ENCODE measurements at places on chromosomes 1 and 21.

DNA sequence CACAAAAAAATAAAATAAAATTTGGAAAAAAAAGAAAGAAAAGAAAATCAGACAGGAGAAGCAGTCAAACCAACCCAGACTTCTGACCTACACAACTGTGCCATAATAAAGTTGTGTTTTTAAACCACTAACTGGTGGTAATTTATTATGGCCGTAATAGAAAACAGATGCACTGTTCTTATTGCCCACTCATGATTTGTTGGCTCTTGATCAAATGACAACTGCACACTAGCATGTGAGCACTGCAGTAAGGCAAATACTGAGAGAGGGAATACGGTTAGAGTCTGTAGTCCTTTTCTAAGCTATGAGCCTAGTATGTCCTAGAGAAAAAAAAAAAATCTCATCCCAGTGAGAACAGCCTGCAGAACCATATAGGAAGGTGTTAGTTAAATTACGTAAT is 61.2 kb upstream of the TNR start:
- DNase-seq, result no peak

GRCh38 chr1:24639881-24640280 is 3.2 kb upstream of the SRRM1 start:
- no peak for DNase-seq

- no peak for DNase-seq
Observed at GRCh38 chr1:78303620-78304019, 187.2 kb upstream of the PTGFR start.

GRCh38 chr1:36722871-36723270 is 240.2 kb upstream of the CSF3R start:
- no peak for DNase-seq

- DNase-seq, result no peak
Observed at GRCh38 chr1:11207898-11208611, 18.9 kb downstream of the ANGPTL7 start.

- no peak for DNase-seq
Observed at GRCh38 chr1:222784371-222784770, 30.5 kb upstream of the DISP1 start.

DNA sequence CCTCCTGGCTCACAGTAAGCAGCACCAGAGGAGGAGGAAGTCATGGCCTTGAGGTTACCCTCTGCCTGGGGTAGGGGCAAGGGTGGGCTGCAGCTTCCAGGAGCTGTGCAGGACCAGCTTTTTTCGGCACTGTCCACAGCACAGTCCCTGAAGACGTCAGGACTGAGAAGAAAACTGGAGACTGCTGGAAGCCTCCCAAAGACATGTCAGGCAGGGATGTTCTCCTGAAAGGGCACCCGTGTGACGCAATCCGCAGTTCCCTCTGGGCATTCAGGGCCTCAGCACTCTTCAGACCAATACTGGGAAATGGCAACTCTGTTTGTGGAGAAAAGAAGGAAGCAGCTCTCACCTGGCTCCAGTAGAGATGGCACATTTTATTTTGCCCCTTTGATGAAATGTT is 64.8 kb upstream of the TENT5C start:
- DNase-seq, result no peak

DNA sequence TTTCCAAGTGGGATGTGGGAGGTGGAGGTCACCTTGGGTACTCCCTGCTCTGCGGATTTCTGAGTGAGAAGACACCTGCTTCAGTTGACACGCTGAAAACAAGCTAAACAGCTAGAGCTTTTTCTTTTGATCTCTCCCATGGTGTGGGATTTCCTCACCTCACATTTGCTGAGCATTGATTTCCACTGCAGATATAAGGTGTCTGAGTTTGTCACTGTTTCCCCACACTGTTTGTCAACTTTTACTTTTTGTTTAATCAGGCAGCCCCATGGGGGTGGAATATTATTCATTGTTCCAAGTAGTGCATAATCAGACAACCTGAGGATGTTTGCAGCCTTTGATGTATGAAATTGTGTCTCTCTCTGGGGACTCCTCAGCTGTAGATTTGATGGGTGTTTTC is 49.5 kb downstream of the FASLG start:
- DNase-seq, result no peak

- DNase-seq, result peak; percentile 15
Observed at GRCh38 chr1:14897080-14897449, 256.5 kb upstream of the TMEM51 start.

- DNase-seq, result no peak
Observed at GRCh38 chr1:119329541-119330461, 38.8 kb upstream of the HAO2 start.

DNA sequence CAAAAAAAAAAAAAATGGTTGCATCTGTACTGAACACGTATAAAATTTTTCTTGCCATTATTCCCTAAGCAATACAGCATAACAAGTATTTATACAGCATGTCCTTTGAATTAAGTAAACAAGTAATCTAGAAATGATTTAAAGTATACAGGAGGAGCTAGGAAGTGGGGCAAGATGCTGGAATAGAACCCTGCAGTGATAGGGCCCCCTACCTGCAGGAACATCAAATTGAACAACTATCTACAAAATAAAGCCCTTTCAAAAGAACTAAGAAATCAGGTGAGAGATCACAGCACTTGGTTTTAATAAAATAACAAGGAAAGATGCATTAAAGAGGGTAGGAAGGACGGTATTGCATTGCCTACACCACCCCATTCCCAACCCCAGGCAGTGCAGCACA is 10.9 kb downstream of the TSHB start:
- no peak for DNase-seq
